ENCODE measurements at places on chromosomes 13 and 19.

DNA sequence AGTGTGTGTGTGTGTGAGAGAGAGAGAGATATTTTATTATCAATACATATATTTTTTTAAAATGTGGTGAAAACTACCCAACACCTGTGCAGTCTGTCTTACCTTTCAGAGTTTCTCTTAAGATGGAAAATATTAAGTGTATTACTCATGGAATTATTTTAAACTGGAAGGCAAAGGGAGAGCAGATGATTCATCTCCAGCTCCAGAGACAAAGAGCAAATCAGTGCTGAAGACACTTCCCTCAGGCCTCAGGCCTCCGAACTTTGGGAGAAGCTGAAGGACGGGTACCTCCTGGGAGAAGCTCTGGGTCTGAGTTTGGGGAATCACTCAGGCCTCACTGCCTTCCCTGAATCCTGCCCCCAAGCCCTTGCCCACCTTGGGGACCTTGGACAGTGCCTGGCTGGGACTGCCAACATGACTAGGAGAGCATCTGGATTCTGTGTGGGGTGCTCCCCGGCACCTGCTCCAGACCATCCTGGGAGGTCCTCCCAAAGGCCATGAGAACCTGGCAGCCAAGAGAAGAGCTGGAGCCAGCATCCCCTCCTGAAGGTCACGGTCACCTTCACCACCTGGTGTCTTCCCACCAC is 170.4 kb upstream of the UBL3 start:
- DNase-seq = peak; percentile 89

GRCh38 chr13:90197722-90198121 is 1149.8 kb upstream of the MIR17HG start:
- no peak for DNase-seq

DNA sequence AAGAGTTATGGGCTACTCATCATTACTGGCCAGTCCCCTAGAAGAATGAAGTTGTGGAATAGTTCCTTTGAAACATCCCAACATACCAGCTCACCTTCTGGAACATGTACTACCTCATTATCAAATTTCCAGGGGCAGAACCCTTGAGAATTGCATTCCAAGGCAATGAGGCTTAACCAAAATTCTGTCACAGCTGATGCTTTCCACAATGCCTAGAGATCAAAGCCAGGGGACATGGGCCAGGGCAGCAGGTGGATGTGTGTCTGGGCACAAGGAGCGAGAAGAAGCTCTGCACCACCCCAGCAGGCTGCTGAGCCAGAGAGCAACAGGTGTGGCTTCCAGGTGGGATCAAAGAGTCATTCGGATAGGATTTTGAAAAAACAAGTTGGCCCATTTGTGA is 362.1 kb downstream of the EFNB2 start:
- no peak for DNase-seq

- DNase-seq = peak; percentile 58
Measured at GRCh38 chr19:8336660-8337059, 6.4 kb downstream of the KANK3 start.

- DNase-seq = peak; percentile 65
Measured at GRCh38 chr19:11252665-11253355, 9.5 kb downstream of the DOCK6 start.

- DNase-seq = no peak
Measured at GRCh38 chr13:95800436-95800835, 123.5 kb downstream of the DNAJC3 start.

GRCh38 chr13:101709952-101710351 is 257.5 kb downstream of the ITGBL1 start:
- no peak for DNase-seq

- DNase-seq = no peak
Measured at GRCh38 chr13:21015284-21015683, 46.1 kb downstream of the LATS2 start.

- DNase-seq = peak; percentile 41
Measured at GRCh38 chr19:47735131-47735530, 10.2 kb upstream of the NOP53 start.

DNA sequence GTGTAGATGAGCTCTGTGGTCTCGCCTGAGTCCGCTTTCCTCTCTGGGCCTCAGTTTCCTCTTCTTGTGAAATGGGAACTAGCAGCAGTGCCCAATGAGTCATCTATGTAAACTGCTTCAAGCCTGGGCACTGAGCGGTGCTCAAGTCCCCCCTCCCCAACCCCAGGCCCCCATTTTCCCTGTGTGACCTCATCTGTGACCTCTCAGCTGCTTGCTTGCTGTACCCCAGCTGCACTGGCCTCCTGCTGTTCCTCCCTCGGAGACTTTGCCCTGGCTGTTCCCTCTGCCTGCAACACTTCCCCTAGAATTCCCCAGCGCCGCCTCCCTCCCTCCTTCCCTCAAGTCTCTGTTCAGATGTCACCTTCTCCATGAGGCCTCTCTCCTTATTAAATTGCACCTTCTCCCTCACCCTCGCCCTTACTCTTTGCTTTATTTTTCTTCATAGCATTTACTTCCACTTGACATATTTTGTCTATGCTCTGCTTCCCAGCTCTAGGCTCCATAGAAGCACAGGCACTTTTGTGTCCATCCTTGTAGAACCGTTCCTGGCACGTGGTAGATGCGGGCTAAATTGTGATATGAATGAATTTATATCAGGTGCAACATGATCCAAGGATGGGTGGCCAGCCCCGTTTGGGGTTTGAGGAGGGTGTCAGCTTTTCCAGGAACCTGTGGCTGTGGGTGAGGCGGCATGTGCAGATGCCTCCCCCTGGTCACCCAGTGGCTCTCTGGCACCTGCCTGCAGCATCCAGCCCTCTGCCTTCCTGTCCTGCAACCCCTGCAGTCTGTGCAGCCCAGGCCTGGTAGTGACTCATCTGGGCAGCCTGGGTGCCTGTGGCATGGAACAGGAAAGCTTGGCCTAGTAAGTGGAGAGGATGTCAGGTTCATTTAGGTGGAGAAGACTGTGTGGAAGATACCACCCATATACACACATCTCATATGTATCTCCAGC is 26.3 kb downstream of the SIPA1L3 start:
- DNase-seq = peak; percentile 90

GRCh38 chr19:48768994-48769713 is 13.8 kb downstream of the FGF21 start:
- DNase-seq = no peak

DNA sequence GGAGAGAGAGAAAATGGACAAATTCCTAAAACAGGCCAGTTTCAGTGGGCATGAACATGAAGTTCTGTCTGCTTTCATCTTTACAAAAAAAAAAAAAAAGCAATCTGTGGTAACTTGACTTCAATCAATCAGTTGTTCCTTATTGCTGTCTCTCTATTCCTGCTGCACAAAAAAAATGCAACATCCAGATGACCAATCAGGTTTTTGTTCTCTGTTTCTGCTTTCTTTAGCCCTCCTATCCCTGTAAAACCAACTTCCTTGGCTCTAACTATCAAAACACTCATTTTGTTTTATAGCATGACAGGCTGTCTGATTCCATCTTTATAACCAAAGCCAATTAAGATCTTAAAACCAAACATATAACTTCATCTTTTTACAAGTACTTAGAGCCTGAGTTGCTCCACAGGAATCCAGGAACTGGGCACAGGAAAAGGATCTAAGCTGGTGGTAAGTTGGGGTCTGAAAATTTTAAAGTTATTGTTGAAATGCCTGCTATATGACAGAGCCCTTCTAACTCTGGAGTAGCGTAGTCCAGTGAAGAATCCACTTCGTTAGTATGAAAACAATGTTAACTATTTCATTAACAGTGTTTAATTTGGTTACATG is at the start of gene FPR3:
TSS of gene FPR3 (plus strand) at position 273 of the 606 bp plus-strand sequence. CDS start 28,592 bp downstream, outside the sequence.
- DNase-seq = no peak

DNA sequence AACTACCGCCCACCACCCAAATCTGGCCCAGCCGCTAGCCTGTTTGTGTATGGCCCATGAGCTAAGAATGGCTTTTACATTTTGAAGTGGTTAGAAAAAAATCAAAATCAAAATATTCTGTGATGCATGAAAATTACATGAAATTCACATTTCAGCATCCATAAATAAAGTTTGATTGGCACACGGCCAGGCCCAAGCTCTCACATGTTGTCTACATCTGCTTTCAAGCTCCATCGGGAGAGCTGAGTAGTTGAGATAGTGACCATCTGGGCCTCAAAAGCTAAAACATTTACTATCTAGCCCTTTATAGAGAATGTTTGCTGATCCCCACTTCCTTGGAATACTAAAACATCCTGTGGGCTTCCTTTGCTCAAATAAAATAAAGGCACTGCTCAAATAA is 14.5 kb downstream of the RFX2 start:
- DNase-seq = no peak

GRCh38 chr13:27487776-27488175 is 37.4 kb upstream of the MTIF3 start:
- DNase-seq = no peak

DNA sequence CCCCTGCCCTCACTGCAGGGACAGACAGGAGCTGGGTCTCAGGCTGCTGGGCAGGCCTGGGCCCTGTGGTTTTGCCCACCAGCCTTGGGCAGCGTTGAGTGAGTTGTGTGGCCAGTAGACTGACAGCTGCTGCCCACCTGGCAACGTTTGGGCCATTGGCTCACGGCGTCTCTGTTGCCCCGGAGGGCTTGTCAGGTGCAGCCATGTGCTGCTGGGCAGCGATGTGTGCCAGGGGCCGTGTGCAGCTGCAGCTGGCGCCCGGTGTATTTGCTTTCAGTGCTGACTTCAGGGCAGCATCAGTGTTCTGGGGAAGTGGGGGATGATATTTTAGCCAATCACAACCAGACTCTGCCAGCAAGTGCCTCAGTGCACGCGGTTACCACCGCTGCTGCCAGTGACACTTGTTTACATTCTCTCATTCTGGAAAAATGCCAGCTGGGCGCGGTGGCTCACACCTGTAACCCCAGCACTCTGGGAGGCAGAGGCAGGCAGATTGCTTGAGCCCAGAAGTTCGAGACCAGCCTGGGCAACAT is 10.6 kb downstream of the FZR1 start:
- no peak for DNase-seq

- no peak for DNase-seq
Measured at GRCh38 chr13:41145136-41145908, 12.7 kb upstream of the KBTBD6 start.

- no peak for DNase-seq
Measured at GRCh38 chr13:94093652-94094315, 385.7 kb downstream of the DCT start.

GRCh38 chr19:33402421-33403220 is 29.1 kb downstream of the CEBPG start:
- DNase-seq = peak; percentile 90

DNA sequence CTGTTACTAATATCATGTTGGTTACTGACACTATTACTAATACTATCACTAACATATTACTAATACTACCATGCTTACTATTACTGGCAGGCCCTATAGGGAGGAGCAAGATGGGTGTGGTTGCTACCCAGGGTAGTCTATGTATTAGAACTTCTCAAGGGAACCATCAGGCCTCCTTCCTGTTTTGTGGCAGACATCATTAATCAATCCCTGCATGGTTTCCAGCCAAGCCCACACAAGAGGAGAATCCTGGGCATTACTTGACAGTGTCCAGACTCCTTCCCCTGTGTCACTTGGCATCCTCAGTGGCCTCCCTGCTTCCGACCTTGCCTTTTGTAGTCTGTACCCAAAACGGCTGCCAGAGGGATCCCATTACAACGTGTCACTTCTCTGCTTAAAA is 8.9 kb downstream of the HAS1 start:
- DNase-seq = no peak

DNA sequence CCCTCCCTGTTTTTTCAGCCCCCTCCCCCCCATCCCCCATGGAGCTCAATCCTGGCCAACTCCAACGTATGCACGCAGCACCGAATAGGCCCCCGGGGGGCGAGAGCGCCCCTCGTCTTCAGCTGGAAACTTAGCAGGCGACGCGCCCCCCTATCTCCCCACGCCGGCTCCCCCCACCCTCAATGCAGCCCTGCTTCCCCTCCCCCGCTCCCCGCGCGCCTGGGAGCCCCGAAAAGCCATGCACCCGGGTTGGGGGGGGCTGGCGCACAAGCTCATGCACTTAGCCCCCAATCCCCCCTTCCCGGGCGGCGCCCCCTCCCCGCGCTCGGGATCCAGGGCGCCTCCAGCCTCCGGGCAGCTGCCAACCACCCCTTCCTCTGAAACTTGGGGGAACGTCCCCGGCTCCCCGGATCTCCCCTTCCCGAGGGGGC is 508 bp downstream of the ZBTB7A start:
- DNase-seq = no peak

GRCh38 chr19:49255674-49256073 is 69.3 kb downstream of the SLC6A16 start:
- DNase-seq = no peak

GRCh38 chr13:85074543-85075313 is 724.5 kb downstream of the SLITRK6 start:
- no peak for DNase-seq

DNA sequence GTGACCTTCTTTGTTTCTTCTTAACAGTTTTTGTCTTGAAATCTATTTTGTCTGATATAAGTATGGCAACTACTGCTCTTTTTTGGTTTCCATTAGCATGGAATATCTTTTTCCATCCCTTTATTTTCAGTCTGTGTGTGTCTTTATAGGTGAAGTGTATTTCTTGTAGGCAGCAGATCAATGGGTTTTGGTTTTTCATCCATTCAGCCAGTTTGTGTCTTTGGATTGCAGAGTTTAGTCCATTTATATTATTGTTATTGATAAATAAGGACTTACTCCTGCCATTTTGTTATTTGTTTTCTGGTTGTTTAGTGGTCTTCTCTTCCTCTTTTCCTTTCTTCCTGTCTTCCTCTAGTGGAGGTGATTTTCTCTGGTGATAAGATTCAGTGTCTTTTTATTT is 54.4 kb downstream of the ZNF136 start:
- no peak for DNase-seq

DNA sequence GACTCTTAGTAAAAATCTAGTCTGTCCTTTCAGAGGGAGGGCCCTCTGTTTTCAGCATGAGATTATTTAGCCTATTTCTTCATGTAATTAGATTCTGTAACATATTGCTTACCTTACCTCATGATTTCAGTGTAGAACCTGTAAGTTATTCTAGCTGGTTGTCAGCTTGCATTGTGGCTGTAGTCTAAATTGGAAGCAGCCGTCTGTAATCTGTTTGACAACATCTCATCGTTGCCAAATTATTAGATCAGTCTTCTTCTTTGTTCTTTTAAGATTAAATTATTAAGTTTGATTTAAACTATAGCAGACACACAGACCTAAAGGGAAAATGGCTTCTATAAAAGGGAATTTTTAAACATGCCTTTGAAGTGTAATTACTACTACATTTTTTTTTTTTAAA is 34.8 kb downstream of the SLAIN1 start:
- no peak for DNase-seq

GRCh38 chr13:41505209-41505835 is 48.0 kb downstream of the RGCC start:
- peak; percentile 89 for DNase-seq

Data from osteoblast (primary cell).